ENCODE measurements at places on chromosomes 16 and 17.
A peak's percentile ranks its signal among the peaks of the same experiment; 100 is the strongest.

- no peak for DNase-seq
Measured at GRCh38 chr17:82923366-82924113, 83.7 kb upstream of the ZNF750 start.

DNA sequence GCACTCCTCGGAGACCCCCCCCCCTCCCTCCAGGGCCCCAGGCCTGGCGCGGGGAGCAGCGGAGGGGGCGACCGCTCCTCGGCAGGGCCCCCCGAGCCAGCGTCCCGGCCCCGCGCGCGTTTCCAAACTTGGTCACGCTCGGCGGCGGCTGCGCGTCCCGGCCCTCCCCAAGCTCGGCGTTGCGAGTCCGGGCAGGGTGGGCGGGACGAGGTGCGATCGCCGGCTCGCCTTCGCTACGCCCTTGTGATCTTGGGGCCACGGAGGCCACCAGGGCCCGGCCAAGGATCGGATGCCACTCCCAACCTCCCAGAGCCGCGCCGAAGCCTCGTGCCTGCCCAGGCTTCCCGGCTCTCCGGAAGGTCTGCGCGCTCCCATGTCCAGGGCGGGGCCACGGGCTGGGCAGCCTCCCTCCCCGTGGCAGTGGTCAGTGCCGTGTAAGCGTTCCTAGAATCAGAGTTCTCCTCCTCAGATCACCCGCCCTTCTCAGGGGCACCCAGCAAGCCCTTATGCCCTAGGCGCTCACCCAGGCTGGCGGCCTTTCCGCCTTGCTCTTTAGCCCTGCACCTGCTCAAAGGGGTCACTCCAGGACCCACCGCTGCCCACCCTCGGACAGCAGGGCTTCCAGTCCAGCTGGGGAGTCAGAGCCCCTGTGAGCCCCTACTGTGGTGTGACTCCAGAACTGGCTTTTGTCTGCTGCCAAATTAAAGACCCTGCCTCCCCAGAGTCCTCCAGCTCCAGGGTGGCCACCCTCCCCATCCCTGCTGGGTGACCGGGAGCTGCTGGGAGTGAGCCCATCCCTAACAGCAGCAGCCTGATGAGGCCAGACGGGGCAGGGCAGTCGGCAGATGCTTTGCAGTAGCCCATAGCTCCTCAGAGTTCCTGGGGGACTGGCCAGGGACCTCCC lies 12.2 kb upstream of the MRPS23 start:
- DNase-seq, result no peak

DNA sequence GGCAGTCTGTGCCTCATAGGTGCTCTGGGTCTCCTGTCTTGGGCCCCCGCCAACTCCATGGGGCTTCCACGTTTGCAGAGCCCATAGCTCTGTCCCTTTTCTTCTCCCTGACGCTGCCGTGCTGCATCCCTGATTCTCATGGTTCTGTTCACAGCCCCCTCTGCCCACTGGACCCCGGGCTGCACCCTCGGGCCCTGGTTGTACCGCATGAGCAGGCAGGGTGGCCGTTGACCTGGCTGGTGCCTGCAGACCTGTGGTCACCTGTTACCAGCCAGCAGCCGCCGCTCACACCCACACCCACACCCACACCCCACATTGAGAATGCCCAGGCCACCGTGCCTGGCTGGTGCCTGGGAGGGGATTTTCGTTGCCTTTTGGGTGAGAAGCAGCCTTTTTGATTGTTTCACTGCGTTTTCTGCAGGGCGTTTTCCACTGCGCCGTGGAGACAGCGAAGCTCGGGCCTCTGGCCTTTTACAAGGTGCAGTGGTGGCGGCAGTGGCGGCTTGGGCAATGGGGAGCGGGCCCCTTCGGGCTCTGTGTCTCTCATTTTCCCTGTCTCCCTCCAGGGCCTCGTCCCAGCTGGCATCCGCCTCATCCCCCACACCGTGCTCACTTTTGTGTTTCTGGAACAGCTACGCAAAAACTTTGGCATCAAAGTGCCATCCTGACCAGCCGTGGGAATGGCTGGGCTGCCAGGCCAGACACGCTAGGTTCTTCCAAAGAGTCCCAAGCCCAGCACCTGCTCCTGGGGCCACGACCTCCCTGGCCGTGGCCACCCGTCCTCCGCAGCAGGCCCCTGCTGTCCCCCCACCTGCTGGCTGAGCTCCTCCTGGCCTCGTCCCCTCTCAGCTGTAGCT lies 7.6 kb downstream of the SLC25A10 start:
- no peak for DNase-seq

GRCh38 chr16:81076566-81077075 lies 417 bp downstream of the C16orf46 start:
- DNase-seq, result peak; percentile 85

DNA sequence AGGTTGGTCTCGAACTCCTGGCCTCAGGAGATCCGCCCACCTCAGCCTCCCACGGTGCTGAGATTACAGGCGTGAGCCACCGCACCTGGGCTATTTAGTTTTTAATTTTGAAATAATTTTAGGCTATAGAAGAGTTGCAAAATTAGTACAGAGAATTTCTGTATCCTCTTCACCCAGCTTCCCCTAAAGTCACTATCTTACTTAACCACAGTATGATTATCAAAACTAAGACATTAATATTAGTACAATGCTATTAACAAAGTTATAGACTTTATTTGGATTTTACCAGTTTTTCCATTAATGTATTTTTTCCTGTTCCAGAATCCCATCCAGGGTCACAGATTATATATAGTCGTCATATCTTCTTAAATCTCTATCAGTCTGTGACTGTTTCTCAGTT lies 62.6 kb downstream of the CLEC19A start:
- DNase-seq, result no peak

- DNase-seq, result peak; percentile 88
Measured at GRCh38 chr16:11051879-11052808, 107.8 kb downstream of the CLEC16A start.

- DNase-seq, result no peak
Measured at GRCh38 chr17:82232876-82233785, 4.3 kb downstream of the SLC16A3 start.

DNA sequence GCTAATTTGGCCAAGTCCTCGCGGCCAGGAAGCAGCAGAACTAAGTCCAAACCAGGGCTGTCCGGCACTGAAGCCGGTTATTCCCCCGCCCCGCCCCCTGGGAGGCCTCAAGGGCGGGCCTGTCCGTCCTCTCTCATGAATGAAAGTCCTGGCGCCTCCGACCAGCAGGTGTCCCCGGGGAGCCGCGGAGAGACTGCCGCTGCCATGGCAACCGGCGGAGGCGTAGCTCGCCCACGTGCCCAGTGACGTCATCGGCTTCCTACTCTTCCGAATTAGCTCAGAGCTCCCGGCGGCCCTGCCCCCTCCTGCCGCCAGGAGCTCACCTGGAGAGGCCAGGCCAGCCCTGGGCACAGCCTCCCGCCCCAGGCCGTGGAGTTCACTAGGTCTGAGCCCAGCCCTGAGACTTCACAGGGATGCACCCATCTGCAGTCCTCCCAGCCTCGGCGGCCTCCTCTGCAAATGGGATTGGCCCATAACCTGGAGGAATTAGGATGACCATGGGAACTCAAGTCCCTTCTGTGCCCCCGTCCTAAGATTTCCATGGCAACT lies 1.3 kb downstream of the SPATA2L start:
- peak; percentile 92 for DNase-seq

DNA sequence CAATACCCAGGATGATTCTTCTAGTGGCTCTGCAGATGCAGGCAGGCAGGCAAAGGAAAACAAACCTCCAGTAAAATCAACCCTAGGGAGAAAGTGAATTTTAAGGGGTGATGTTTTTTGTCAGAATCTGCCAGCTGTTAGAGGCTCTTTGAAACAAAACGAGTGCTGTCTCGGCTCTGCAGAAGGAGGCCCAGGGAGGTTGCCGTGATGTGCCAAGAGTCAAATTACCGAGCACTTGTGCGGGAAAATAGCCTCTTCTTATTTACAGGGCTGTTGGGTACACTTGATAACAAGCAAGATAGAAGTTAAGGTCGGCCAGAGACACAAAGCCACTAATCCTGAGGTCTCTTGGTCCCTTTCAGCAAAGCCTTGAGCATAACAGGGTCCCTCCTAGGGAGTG lies 68.9 kb upstream of the EEF2KMT start:
- no peak for DNase-seq

- DNase-seq, result no peak
Measured at GRCh38 chr16:10997485-10997884, 53.1 kb downstream of the CLEC16A start.

- no peak for DNase-seq
Measured at GRCh38 chr16:80552277-80552676, 11.5 kb downstream of the DYNLRB2 start.

- DNase-seq, result no peak
Measured at GRCh38 chr17:44719444-44719843, 11.0 kb downstream of the DBF4B start.

DNA sequence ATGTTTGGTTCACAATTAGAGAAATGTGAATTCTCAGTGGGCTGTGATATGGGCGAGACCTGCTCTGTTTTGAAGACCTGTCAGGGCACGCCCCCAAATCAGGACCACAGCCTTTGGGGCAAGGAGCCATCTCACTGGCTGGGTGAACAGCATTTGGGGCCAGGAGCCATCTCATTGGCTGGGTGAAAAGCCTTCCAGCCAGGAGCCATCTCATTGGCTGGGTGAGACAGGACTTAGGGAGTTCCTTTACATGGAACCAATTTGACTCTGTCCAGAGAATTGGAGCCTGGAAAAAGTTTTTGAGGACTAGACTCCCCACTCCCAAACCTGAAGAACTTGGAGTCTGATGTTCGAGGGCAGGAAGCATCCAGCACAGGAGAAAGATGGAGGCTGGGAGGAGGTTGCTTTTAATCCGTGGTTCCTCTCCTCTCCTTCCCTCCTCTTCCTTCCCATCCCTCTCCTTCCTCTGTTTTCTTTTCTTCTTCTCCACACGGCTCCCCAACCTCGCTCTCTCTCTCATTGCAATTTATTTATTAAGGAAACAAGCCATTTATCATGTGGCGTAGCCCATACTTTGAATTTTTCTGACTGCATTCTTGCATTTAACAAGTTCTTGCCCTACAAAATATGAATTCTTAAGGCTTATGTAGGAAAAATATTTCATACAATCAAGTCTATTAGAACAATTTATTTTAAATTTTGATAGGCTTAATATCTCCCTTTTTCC lies 19.7 kb downstream of the FOXL1 start:
- DNase-seq, result no peak

DNA sequence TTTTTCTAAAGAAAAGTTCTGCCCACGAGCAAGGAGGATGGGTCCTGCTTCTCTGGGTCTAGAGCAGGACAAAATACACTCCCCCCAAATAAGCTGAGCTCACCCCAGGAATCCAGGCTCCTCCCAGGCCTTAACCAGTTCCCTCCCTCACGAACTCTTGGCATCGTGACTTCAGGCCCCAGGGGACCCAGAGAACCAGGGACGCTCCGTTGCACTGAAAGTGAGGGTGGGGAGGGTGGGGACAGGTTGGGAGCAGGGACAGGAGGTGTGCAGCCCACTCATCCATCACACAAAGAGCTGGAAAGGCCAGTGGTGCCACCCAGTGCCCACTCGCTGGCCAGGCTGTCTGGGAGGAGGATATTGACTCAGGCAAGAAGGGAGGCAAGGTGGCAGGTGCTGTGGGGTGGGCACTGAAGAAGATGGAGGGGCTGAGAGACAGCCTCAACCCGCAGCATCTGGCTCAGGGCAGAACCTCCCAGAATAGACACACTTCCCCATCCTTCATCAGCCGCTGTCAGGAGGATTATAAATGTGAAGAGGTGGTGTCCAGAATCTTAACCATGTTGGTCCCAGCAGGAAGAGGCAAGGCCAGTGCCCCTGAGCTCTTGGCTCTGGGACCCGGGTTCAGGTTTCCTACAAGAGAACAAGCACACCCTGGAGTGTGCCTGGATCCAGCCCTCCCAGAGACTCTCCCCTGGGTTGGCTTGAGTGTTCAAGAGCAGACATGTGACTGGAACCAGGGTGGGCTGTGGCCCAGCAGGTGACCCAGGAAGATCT lies 67.9 kb upstream of the RPL38 start:
- DNase-seq, result no peak

DNA sequence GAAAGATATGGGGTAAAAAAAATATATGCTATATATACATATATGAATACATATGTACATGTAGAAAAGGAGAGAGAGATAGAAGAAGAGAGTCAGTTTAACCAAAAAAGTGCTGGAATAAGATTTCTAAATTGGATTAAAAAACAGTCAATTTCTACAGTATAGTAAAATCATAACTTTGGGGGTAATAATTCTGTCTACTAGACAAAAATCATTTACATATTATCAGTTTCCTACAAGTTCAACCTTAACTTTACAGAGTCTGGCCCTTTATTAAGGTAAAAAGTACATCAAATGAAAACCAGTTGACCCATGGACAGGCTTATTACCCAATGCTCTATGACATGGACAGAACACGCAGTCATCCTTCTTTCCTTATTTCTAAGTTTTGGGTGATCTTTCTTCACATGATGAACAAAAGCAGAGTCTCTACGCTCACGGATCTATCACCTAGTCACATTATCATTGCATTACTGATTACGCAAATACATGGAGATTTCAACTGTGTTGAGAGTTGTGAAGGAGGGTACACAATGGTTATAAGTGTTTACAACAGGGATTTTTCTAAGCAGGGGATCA lies 63.9 kb upstream of the SMIM36 start:
- no peak for DNase-seq

DNA sequence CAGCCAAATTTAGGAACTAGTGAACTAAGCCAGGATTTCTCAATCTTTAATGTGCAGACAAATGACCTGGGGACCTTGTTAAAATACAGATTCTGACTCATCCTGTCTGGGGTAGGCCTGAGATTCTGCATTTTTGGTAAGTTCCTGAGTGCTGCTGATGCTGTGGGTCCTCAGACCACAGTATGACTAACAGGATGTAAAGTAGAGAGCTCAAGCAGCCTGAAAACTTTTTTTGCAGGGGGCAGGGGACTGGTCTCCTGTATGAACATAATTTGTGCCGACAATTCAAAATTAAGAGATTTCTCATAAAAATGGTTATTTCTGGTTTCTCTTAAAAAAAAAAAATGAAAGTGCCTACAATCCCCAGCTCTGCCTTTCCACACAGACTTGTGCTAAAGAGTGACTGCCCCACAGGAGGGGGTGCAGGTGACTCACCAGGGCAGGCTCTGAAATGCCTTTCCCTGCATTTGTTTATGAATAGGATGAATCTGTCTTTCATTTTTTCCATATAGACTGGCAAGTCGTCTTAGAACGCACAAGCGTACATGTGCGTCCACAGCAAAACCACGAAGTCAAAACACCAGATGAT lies 271.5 kb downstream of the PHKB start:
- no peak for DNase-seq

DNA sequence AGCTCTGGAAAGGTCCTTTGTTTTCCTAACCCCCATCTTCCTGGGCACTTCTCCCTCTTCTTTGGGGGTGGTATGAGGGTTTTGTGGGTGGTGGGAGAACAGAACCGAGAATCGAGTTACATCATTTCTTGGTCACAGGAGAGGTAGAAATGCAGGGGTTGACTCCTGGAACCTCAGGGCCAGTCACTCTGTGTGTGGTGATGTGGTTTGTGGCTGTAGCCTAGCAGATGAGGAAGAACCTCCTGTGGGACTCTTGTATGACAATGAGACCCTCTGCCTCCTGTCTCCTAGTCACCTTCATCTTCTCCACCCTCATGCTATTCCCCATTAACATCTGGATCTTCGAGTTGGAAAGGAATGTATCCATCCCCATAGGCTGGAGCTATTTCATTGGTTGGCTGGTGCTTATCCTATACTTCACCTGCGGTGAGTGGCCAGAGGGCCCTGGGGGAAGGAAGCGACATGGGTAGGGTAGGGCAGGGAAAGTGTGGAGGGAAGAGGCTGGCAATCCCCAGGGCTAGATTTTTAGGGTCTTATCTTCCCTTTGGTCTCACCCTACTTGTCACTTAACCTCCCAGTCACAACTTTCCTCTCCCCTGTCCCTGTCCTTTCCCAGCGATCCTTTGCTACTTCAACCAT lies 5.5 kb downstream of the ODF4 start:
- DNase-seq, result no peak

All from stimulated activated naive B cell treated with anti-CD40 and anti-IgM and Interleukin-4, amounts not matched to agents 10 μg/mL and 1 μg/mL and 100 μg/mL, for 72 hours (primary cell).